Stimulated activated CD4-positive, alpha-beta T cell treated with anti-CD3 and anti-CD28 coated beads, Interleukin-2, amount 100 ng/mL, for 48 hours (primary cell): ENCODE measurements at places on chromosomes 12 and 14.

- no peak for DNase-seq
Observed at GRCh38 chr12:94127239-94128131, 20.9 kb upstream of the PLXNC1 start.

DNA sequence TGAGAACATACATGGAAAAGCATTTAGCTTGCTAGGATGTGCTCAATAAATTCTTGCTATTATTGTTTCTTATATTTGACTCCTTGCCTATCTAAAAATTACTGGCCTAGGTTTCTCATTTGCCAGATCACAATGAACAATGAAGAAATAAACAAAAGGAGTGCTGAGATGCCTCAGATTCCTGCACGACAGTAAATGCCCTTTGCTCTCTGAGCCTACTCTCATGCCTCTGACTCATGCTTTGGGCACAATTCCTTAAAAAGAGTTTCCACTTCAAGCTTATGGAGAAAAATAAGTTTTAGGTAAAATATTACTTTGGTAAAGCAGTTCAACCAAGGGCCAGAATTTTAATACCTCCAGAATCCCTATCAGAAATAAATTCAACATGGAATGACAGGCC is 30.9 kb downstream of the GRIN2B start:
- DNase-seq = no peak

DNA sequence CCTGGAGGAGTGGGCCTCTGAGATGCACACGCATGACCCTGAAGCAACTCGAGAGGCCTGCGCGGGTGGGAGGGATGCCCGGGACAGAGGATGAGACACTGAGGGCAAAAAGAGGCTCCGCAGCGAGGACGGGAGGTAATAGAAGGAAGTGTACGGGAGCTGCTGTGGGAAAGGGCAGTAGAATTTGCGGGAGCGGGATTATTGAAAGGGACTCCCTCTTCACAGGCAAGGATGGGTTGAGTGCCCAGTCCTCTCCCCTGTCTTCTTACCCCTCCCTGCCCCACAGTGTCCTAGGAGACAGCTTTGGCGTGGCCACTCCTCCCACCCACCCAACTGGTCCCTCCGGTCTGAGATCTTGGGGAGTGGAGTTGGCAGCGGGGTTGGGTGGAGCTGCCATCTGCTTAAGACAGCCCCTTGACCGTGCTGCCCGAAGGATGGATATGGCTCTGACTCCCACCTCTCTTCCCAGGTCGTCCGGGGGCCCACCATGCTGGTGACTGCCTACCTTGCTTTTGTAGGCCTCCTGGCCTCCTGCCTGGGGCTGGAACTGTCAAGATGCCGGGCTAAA is 15.7 kb upstream of the ESPL1 start:
- DNase-seq = no peak

DNA sequence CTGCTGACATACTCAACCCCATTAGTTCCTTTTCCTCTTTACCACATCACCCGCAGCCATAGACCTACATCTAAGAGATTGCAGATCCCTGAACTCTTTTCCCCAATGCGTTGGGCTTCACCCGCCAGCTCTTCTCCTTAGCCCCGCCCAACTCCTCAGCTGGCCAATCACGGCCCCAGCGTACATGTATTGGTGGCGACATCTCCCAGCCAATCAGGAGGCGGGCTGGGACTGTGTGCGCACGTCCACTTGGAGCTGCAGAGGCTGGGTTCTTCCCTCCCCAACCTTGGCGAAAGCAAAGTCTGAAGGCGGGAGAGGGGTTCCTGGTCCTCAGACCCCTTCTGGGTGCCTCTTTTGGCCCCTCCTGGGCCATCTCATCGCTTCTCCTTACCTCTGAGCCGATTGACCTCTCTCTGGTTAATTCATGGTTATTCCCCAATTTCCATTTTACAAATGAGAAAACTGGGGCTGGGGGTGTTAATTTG is 11.0 kb downstream of the PDE1B start:
- DNase-seq = peak; percentile 82

DNA sequence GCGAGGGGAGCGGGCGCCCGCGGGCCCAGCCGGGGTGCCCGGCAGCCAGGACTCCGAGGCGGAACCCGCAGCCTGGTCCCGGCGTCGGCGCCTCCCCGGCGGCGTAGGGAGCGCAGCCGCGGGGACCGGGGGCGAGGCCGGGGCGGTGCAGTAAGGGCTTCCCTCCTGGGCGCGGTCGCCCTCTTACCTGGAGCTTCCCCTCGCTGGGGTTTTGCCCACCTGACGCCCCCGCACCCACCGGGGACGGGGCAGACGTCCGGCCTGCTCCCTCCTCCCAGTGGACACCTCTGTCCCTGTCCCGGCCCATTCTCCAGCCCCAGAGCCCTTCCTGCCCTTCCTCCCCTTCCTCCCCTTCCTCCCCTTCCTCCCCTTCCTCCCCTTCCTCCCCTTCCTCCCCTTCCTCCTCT is 413 bp upstream of the TUBA1C start:
- peak; percentile 39 for DNase-seq

DNA sequence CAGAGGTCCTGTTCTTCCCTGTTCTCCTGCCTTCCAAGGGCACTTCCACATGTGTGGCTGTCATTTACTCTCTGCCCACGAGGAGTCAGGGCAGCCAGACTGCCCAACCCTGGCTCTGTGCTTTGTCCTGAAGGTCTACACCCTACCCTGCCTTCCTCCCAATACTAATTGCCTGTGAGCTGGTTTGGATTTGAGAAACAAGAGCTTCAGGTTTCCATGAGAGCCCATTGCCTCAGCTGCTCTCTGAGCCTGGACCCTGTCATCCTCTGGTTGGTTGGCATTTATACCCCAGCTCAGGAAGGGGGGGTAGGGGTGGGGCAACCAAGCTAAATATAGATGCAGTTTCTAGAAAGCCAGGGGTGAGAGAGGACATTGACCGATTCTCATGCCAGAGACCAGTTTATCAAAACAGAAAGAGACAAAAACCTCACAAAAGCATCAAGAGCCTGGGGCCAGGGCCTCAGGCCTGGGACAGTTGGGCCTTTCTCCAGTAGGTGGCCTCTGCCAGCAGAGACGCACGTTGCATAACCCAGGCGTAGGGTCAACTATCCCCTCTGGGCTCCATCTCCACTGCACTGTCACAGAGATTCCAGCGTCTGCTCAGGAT is 34.5 kb downstream of the VDR start:
- no peak for DNase-seq

DNA sequence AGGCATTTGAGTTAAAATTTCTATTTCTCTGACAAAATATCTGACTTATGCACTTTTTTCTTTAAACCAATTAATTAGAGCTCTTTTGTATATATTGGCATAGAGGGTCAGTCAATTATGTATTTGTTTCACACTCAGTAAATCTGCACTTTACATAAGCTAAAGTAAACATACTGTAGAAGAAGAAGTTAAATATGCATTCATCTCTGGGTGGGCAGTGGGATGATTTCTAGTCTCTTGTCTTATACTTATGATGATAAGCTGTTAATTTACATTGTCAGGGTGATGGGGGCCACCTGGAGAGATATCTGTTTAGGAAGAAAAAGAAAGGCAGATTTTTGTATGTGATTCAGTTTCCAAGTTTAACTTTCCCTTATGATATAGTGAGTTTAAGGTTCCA is 330.8 kb downstream of the IPO8 start:
- DNase-seq = no peak

GRCh38 chr14:71834284-71835204 is 97.7 kb upstream of the RGS6 start:
- DNase-seq = no peak
